ENCODE measurements at places on chromosomes 12 and 14.
A peak's percentile ranks its signal among the peaks of the same experiment; 100 is the strongest.

GRCh38 chr12:120139958-120140357 lies 23.4 kb upstream of the RAB35 start:
- DNase-seq = no peak

- no peak for DNase-seq
Measured at GRCh38 chr14:101404426-101405170, 156.7 kb upstream of the DIO3 start.

GRCh38 chr14:20388159-20388558 lies 25.1 kb downstream of the TEP1 start:
- no peak for DNase-seq

DNA sequence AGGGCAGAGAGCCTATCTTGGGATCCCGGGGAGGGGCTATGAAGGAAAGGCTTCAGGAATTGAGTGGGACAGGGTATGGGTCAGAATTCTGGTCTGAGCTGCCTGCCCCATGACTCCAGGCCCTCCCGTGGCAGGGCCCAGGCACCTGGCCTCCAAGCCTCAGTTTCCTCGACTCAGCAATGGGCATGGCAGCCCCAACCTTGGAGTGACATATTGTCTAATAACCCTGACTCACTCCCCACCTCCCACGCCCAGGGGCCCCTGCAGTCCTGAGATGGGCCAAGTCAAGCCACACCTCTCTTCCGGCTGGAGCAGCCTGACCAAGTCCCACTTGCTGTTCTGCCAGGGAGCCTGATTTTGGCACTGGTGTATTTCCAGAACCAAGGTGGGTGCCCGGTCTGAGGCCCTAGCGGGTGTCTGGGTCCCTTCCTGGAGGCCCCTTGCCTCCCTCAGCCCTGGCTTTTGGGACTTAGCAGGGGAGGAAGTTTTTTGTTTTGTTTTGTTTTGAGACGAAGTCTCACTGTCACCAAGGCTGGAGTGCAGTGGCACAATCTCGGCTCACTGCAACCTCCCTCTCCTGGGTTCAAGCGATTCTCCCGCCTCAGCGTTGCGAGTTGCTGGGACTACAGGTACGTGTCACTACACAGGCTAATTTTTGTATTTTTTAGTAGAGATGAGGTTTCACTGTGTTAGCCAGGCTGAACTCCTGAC lies 40.3 kb upstream of the RCOR1 start:
- DNase-seq = no peak

GRCh38 chr12:109153821-109154441 lies 37.5 kb downstream of the ACACB start:
- DNase-seq = no peak

DNA sequence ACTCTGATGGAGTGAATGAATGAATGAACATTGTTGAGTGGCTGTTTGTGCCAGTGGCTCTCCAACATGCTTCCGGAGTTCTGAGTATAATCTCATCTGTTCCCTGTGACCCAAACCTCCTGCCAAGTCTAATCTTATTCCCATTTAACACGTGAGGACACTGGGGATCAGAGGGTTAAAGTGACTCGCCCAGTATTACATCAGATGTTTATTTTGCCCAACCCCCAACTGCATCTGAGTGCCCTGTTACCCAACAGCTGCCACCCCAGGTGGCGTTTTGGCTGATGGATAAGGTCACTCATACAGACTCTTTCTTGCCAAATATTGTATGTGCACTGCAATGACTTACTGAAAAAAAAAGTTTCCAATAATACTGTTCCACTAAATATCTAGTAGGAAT lies 210.9 kb downstream of the EXOC5 start:
- no peak for DNase-seq

GRCh38 chr12:57489157-57489641 lies 1.3 kb downstream of the MARS1 start:
- no peak for DNase-seq

DNA sequence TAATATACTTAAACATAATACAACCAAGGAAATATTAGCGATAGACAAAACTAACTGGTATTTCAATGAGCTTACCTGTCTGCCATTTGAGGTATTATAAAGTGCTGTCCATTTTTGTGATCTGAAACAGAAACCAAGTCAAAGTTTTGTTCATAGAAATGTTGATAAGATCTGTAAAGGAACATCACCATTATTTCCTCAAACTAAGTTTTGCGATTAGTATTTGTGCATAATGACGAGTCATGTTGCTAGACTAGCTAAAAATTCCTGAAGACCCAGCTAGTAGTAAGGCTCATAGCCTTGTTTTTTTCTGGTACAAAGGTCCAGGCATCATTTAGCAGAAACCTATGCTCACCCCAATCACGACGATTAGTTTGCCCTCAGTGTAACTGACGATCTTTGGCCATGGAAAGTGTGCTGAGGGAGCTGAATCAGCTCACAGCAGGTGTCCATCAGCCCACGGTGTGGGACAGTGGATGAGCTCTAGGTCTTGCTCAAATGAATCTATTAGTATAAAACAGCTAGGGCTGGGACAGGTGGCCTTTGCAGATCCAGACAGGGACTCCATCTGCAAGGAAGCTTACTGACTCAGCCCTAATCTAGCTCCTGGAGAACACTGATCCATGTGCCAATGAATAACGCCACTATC lies 28.7 kb downstream of the GIT2 start:
- DNase-seq = no peak

DNA sequence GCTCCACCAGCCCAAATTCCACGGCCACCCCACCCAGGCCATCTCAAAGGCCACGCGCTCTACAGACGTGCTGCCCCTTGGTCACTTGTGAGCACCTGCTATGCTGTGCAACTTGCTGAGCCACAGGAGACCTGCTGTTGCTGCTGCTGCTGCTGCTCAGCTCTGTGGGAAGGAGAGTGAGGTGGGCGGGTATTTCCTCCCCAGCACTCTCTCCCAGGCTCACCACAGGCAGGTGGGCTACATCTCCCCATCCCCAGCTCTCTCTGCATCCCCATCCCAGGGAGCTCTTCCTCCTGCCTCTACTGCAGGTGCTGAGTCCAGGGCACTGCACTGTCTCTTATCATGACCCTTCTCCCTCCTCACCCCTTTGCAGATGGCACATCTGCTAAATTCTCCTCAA lies 306.9 kb downstream of the BCL11B start:
- no peak for DNase-seq

DNA sequence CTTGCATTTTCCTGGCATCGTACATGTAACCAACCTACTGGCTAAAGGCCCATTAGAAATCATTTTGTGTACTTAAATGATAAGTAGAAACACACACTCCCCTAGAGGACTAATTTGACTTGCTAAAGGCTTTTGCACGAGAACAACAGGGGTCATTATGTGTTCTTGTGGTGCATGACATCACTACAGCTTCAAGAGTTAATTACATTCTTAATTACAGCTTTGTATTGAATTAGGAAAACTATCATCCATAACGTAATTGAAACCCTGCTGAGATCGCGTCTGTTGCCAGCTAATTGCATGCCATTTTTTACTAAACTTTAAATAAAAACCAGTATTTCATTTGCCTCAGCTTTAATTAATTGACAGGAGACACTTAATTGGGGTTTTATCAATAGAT lies 51.4 kb downstream of the TMEM132C start:
- no peak for DNase-seq

GRCh38 chr12:43921666-43922337 lies 85.9 kb downstream of the TMEM117 start:
- DNase-seq = no peak

GRCh38 chr14:39264558-39264957 lies 30.8 kb downstream of the MIA2 start:
- no peak for DNase-seq

GRCh38 chr12:70427611-70428010 lies 61.5 kb downstream of the KCNMB4 start:
- DNase-seq = no peak

DNA sequence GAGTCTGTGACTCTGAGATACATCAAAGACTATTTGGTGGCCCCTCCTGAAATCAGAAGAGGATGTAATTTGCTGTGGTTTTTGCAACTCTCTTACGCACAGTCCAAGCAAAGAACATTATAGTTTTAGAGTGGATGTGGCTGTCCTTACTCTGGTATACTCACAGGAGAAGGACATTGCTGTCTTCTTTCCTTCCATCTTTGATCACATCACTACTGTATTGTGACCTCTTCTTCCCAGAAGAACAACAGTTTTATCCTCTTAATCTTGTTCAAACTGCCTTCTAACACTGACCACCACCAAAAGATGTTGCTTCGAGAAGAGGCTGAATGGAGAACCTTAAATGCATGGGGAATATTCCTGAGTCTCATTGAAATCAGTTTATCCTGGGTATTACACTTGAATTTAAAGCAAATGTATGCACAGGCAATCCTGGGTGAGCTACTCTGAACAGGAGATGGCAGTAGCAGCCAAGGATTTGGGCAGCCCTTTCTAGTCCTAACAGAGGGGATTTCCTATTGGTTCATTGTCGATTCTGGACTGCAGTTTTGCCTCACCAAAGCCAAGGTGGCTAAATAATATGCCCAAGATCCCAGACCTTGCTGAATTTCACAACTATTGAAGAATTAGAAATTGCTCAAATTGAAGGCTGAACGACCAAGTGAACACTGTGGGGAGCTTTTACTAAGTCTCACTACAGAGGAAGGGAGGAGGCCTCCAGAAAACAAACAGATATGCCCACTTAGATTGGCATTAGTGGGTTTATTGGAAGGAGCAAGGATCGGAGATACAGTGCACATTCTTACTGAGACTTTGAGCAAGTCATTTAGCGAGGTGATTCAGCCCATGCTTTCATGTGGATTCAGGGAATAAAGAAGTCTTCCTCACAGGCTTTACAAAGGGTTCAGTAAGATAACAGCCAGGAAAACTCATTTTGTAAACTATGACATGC lies 282.8 kb downstream of the PAWR start:
- no peak for DNase-seq

GRCh38 chr14:35261774-35262173 lies 30.4 kb upstream of the PSMA6 start:
- DNase-seq = no peak

DNA sequence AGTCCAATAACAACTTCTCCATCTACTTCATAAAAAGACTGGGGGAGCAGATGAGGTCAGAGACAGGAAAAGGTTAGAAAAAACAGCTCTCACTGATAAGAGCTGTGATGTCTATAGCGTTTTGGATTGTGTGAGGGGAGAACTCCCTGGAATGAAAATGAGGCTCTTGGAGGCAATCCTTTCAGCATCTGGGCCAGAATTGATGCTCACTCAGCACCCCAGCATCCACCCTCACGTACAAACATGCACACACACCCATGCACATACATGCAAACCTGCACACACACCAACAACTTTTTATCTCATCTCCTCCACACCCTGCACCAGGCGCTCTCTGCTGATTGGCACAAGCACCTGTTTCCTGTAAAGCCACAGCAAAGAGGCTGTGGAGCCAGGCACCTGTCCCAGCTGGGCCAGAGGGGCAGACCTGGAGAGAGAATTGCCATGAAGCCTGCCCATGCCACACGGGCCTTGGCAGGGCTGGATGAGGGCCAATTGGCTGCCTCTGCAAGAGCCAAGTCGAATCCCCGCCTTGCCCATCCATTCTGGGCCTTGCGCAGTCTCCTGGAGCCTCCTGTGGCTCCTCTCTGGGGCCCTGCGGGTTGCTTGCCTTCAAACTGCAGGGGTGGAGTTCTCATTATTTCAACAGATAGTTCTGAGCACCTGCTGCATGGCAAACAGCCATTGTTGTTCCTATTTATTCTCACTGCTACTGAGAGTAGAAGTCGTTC lies 53.1 kb downstream of the SYNE3 start:
- DNase-seq = peak; percentile 44

GRCh38 chr14:100278702-100279101 lies 27.5 kb downstream of the SLC25A29 start:
- DNase-seq = no peak

GRCh38 chr12:131008-131407 lies 64.4 kb downstream of the IQSEC3 start:
- no peak for DNase-seq

GRCh38 chr14:32980902-32981501 lies 42.3 kb downstream of the NPAS3 start:
- DNase-seq = no peak

GRCh38 chr14:22463763-22464173 lies 125.3 kb downstream of the DAD1 start:
- no peak for DNase-seq

DNA sequence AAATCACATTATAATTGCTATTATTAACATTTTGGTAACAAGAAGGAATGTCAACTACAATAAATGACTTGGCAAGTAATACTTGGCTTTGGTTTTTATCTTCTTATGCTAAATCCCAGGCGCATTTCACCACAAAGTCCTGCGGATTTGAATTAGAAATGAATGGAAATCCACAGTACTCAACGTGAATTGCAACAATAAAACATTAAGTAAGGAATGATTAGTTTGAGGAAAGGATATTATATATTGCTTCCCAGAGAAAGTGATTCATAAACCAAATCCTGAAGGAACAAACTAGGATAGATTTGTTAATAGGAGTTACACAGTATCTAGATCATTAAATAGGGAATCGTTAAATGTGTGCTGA lies 1089.7 kb downstream of the TRHDE start:
- no peak for DNase-seq

GRCh38 chr12:95820096-95820703 lies 29.6 kb upstream of the NTN4 start:
- DNase-seq = no peak

- no peak for DNase-seq
Measured at GRCh38 chr12:90816353-90817089, 138.5 kb downstream of the CCER1 start.

DNA sequence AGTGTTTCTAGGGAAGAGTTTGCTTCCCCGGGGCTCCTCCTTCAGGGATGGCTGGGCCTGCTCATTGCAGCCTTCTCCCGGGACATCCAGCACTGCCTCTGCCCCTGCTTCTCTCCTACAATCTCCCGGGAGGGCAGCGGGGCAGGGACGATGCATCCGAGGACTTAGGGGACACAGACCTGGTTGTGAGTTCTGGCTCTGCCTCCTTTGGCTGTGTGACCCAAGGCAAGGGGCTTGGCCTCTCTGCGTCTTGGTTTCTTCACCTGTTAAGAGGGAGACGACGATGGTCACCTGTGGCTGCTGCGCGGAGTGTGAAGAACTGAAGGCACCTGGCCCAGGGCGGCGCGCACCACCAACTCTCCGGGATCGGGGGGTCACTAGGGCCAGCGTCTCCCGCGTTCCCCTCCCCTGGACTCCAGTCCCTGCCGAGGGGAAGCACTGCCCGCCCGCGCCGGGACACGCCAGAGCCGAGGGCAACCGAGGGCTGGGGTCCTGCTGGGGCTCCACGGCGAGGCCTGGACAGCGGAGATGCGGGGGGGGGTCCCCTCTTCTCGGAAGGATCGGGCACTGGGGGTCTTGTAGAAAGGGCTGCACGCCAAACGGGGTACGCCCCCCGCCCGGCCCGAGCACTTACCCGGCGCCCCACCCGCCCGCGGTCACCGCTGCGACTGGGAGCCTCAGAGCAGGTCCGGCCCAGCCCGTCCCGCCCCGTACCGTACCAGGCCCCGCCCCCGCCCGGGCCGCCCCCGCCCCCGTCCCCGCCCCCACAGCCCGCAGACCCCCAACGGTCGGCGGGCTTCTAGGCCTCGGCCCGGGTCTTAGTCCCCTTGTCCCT lies at the start of gene HVCN1:
Gene HVCN1, minus strand, starts transcription at position 670 of the 835 bp plus-strand sequence. CDS start 5,870 bp downstream, outside the sequence.
- no peak for DNase-seq
